ENCODE measurements at places on chromosomes 2 and 18.
A peak's percentile ranks its signal among the peaks of the same experiment; 100 is the strongest.

DNA sequence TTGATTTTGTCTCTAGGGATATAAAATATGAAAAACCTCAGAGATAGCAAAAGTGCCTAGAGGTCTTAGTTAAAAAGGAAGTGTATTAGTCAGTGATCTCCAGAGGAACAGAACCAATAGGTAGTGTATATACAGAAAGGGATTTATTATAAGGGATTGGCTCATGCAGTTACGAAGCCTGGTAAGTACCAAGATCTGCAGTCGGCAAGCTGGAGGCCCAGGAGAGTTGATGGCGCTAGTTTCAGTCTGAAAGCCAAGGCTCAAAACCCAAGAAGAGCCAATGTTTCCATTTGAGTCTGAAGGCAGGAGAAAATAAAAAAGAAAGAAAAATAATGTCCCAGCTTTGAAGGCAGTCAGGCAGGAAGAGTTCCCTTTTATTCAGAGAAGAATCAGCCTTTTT is 93.3 kb downstream of the COLEC12 start:
- DNase-seq, result no peak

- DNase-seq, result peak; percentile 64
These were observed 2.1 kb downstream of the PCBP1 start for GRCh38 chr2:70089220-70089982.

- DNase-seq, result peak; percentile 66
These were observed 13.2 kb downstream of the ITM2C start for GRCh38 chr2:230877759-230878598.

DNA sequence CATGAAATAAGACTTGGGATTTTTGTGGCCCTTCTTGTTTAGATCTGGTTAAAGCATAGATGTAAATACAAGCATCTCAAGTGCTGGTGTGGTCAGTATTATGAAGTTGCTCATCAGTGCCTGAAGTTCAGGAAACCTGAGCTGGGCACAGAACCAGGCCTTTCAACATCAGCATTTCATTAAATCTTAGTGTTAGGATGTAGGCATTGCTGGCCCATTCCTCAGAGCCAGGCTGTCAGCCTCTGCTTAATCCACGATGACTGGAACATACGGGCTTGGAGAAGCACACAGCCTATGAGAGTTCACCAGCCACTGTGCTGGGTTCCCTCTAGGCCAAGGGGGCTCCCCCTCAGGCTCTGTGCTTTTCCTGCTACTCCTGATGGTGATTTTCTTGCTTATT is 270.2 kb downstream of the EN1 start:
- DNase-seq, result no peak

DNA sequence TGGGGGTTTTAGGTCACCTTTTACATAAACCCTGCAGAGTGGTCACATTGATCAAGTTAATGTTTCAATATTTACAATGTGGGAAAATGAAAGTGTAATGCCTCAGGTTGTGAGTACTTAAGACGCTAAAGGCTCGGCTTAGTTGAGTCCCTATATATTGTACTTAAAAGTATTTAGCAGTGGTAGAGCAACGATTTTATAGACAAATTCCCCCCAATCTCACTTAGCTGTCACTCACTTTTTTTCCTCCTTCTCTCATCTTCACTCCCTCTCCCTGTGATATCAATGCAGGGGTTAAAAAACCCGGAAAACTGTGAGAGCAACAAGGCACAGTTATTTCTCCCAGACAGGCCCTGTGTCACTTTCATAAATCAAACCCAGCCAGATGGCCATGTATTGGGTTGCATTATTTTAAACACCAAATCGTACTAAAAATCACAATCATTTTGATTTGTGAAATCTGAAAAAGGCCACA is 5.4 kb downstream of the POU3F3 start:
- no peak for DNase-seq

All from activated T-cell treated with anti-CD3 and anti-CD28 coated beads, Interleukin-2, amount 50 U/mL, for 48 hours (primary cell).